ENCODE measurements at places on chromosomes 4 and X. TPM values are rescaled to one million over a fixed set of nuclear protein-coding genes. Genes with fewer than 3 reads are reported as not detected.

DNA sequence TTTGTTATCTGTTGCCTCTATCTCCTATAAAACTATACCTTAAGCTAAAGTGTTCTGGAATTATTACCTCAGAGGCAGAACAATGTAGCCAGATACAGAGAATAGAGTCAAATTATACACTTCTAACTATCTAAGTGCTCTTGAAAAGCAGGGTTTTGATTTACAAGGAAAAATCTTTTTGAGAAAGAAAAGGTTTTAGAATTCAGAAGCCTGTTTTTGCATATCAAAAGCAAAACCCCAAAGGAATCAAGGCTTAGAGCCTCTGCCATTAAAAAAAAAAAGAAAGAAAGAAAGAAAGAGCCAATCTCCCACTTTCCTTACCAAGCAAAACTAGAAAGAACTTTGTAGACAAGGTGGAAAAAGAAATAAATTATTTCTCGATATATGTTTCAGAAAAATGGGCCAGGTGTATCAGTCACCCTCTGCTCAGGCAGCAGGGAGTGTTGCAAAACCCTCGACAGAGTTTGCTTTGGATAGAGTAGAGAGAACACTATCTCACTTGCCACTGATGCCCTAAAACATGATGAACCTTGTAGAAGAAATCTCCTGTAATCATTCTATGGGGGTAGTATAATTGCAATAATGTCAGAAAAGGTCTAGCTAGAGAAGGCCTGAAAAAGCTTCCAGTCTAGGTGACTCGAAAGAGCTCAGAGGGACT lies 318.3 kb downstream of the PCDH10 start:
- no peak for DNase-seq

ADH1B gene
- total RNA-seq: 0.36 TPM

VSIG1 gene
- total RNA-seq: not detected

DNA sequence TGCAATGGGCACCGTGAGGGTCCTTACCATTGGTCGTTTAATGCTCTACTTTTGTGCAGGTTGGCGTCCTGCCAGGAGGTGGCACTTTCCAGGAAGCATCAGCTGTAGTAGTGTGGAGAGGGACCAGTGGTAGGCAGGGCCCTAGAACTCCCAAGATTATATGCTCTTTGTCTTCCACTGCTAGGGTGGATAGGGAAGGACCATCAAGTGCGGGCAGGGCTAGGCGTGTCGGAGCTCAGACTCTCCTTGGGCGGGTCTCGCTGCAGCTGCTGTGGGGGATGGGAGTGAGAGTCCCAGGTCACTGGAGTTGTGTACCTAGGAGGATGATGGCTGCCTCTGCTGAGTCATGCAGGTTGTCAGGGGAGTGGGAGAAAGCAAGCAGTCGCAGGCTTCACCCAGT lies 134.7 kb downstream of the KLF8 start:
- DNase-seq: no peak

AMER1 gene
- 1.7 TPM for total RNA-seq

DNA sequence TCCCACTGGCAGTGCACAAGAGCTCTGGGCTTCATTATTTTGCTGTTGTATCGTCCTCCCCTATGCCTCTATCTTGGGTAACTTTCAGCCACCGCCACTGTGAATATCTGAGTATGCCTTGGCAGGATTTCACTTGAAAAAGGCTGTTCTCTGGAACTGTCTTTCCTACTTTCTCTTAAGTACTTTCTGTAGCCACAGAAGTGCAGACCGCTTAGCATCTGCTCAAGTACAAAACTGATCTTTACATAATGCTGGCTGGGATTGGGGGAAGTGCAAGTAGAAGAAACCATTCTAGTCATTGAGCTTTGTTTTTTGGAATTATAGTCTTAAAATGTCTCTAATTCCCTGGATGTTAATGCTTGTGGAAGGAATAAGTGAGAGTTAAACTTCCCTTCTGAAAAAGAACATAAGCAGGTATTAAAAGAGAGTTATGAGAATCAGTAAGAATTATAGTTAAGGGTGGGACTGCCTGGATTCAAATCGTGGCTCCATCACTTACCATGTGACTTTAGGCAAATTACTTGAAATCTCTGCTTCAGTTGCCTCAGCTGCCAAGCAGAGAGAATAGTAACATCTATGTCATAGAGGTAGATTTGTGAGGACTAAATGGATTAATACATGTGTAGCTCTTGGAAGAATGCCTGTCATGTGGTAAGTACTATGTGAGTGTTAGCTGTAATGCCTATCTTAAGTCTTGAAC lies 77.5 kb downstream of the MID1IP1 start:
- no peak for DNase-seq

SERTM2 gene
- under 0.01 TPM for total RNA-seq

SOX3 gene
- not detected for total RNA-seq

DNA sequence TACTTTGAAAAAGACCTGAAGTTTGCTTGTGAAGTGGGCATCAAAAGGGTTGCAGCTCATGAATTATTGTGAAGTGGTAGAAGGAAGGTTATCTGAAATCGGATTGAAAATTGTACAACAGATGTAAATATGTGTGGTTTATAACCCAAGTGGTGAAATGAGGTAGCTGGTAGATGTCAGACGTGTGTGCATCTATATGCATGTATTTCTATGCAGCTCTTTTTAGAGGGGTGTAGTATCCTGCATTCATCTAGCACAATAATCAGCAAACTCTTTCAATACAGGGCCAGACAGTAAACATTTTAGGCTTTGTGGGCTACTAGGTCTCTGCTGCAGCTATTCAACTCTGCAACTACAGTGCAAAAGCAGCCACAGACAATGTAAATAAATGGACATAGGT lies 9.4 kb downstream of the ATRX start:
- no peak for DNase-seq

GRCh38 chrX:41382714-41383645 lies 49.0 kb downstream of the DDX3X start:
- DNase-seq: peak; percentile 34

GRCh38 chr4:26218677-26219605 lies 101.9 kb upstream of the RBPJ start:
- no peak for DNase-seq

GRCh38 chrX:38732866-38733265 lies 68.4 kb upstream of the MID1IP1 start:
- DNase-seq: no peak

- peak; percentile 28 for DNase-seq
Measured at GRCh38 chr4:85498068-85498733, 23.3 kb downstream of the ARHGAP24 start.

Data from IMR-90 (cell line).